ENCODE measurements at places on chromosomes 1 and 21. TPM values are rescaled to one million over a fixed set of nuclear protein-coding genes. Genes with fewer than 3 reads are reported as not detected.

GRCh38 chr1:99737016-99737415 is 29.4 kb downstream of the FRRS1 start:
- H3K4me1 ChIP-seq, result no peaks in the 10 kb centered on the region
- peak; percentile 17 for DNase-seq
- H3K27ac ChIP-seq, result no peak overlapping the region
- H3K36me3 ChIP-seq, result peaks cover 81% of the 10 kb centered on the region

DNA sequence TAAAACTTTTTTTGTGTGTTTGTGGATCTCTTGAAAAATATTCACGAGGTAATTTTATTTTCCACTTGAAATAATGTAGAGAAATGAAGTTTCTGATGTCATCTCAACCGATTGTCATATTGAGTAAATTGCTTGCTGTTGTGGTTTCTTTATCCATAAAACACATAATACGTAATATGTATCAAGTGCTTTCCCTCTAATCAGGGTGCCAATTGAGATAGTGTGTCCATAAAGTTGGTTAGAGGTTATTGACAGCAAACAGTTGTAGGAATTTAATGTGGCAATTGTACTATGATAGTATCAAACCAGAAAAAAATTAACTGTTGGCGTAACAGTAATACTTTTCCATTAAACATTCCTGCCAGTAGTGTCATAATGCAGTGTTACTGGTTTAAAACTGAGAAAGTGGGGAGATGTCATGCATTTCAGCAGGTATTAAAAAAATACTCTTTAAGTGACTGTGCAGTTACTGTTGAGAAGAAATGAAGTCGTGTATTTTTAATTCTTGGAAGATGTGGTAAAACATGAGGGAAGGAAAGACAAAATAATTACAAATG is 38.3 kb downstream of the USP25 start:
- H3K4me1 ChIP-seq, result no peaks in the 10 kb centered on the region
- H3K27me3 ChIP-seq, result no peaks in the 10 kb centered on the region
- peaks cover 59% of the 10 kb centered on the region for H3K36me3 ChIP-seq
- no peak overlapping the region for H3K27ac ChIP-seq

DNA sequence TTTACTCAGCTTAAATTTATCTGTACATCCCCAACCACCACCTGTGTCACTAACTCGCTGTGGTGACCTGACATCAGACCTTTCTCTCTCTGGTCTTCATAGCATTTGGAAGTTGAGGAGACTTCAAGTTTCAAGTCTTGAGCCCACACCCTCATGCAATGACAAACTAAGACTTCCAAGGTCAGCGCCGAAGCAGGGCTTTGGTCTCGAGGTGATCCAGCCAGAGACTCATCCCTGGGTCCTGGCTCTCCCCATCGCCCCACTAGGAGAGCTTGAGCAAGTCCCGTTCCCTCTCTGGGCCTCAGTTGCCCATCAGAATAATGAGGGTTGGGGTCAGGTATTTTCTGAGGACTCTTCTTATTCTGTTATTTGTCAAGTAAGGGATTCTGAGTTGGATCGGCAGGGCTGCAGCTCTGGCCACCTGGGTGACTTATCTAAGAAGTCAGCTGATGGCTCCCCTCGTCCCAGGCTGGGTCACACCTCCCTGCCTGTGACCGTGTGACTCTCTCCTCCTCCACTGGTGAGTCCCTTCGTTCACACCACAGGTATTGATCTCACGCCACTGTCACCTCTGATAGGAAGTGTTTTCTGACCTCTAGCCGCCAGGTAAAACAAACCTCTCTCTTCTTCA is 143.7 kb upstream of the RUNX3 start:
- H3K27me3 ChIP-seq, result peaks cover 29% of the 10 kb centered on the region
- no peak overlapping the region for H3K4me3 ChIP-seq
- no peaks in the 10 kb centered on the region for H3K36me3 ChIP-seq
- H3K27ac ChIP-seq, result no peak overlapping the region
- DNase-seq, result no peak

GRCh38 chr1:6914706-6915105 is 129.5 kb downstream of the CAMTA1 start:
- no peak overlapping the region for H3K27ac ChIP-seq
- H3K36me3 ChIP-seq, result no peaks in the 10 kb centered on the region
- DNase-seq, result no peak
- no peak overlapping the region for H3K4me3 ChIP-seq

DNA sequence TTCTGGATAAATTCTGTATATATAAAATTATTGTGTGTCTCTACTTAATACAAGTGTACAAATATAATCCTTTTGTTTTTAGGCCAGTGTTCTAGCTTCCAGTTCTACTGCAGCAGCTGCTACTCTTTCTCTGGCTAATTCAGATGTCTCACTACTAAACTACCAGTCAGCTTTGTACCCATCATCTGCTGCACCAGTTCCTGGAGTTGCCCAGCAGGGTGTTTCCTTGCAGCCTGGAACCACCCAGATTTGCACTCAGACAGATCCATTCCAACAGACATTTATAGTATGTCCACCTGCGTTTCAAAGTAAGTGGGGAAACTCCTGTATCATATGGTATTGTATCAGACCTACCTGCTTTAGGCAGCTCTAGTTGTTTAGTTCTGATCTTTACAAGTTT is 21.3 kb upstream of the OLFML3 start:
- no peaks in the 10 kb centered on the region for H3K4me1 ChIP-seq
- no peak for DNase-seq
- no peaks in the 10 kb centered on the region for H3K27me3 ChIP-seq
- H3K36me3 ChIP-seq, result peaks cover 89% of the 10 kb centered on the region
- no peak overlapping the region for H3K4me3 ChIP-seq

DNA sequence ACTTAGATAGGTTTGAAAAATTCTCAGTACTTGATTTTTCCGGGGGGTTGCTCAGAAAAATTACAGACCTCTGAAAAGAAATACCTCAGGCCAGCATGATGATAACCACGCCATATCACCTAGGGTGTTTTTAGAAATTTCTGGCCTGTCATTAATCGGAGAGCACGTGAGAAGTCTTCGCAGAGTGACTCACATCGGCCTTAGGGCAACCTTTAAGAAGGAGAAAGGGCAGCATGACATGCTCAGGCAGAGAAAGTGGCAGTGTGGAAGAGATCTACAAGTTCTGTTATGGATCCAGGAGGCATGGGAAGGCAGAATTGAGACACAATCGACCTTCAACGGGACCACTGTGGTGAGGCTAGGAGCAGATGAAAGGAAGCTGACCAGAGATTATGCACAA is 506.3 kb downstream of the LMO4 start:
- H3K4me3 ChIP-seq, result no peak overlapping the region
- no peak for DNase-seq
- no peaks in the 10 kb centered on the region for H3K36me3 ChIP-seq
- no peaks in the 10 kb centered on the region for H3K27me3 ChIP-seq
- H3K27ac ChIP-seq, result no peak overlapping the region
- no peaks in the 10 kb centered on the region for H3K4me1 ChIP-seq

DNA sequence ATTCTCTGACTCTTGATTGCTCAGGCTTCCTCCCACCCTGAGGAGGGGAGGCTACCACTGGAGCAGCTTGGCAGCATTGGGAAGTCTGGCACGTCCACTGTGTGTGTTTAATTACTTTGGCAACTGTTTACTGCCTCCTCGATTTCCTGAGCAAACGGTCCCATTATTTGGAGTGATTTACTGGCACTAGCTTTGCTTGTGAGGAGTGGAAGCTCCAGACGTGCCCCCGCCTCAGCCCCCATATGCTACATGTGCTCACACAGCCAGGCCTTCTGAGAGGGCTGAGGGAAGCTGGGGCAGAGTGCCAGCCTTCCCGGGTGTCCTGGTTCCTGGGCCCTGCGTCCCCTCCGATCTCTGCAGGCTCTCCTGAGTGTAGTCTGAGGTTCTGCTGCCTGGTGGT is 306.2 kb downstream of the PTPRU start:
- H3K4me1 ChIP-seq, result no peaks in the 10 kb centered on the region
- no peak for DNase-seq
- no peak overlapping the region for H3K4me3 ChIP-seq
- no peaks in the 10 kb centered on the region for H3K36me3 ChIP-seq
- no peak overlapping the region for H3K27ac ChIP-seq

DNA sequence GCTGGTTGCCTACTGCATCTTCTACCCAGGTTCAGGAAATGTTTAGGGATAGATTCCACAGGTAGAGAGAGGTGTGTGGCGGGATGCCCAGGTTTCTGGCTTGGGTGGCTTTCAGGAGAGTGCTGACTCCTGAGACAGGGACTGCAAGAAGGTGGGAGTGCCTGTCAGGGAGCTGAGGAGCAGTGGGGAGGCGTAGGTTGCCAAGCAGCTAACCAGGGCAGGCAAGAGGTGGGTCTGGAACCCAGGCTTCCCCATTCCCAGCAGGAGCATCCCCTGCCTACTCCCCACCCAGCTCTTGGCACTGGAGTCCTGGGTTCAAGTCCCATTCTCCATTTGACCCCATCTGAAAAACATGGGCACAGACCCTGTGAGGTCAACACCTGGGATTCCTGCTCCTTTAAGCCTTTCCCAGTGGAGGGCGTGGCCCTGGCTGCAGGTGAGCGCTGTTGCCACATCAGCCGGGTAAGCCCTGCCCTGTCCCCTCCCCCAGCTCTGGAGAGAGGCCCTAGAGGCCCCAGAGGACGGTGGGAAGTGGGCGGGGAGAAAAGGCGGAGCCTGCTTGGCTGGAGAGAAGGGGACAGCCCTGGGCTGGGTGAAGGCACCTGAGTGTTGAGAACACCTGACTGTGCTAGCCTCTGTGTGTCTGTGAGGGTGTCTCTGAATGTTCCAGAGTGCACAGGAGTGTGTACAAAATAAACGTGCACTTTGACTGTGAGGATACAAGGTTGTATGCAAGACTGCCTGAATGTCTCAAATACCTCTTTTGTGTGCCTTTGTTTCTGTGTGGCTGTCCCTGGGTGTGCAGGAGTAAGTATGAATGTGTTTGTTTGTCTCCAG is 14.0 kb upstream of the SYNC start:
- H3K27me3 ChIP-seq, result no peaks in the 10 kb centered on the region
- H3K27ac ChIP-seq, result peak overlapping the region; percentile 68
- H3K4me3 ChIP-seq, result no peak overlapping the region
- peak; percentile 96 for DNase-seq
- no peaks in the 10 kb centered on the region for H3K36me3 ChIP-seq

- H3K27me3 ChIP-seq, result no peaks in the 10 kb centered on the region
- DNase-seq, result no peak
- no peaks in the 10 kb centered on the region for H3K4me1 ChIP-seq
- H3K27ac ChIP-seq, result no peak overlapping the region
- H3K4me3 ChIP-seq, result no peak overlapping the region
Measured at GRCh38 chr1:89557956-89558355, 33.3 kb downstream of the LRRC8B start.

GRCh38 chr1:10626791-10627410 is 152.2 kb downstream of the PEX14 start:
- no peaks in the 10 kb centered on the region for H3K27me3 ChIP-seq
- DNase-seq, result no peak
- peaks cover 45% of the 10 kb centered on the region for H3K36me3 ChIP-seq
- no peak overlapping the region for H3K4me3 ChIP-seq
- H3K27ac ChIP-seq, result no peak overlapping the region

GRCh38 chr1:33078030-33078591 is 2.8 kb upstream of the AZIN2 start:
- peaks cover 14% of the 10 kb centered on the region for H3K4me1 ChIP-seq
- no peaks in the 10 kb centered on the region for H3K36me3 ChIP-seq
- no peak for DNase-seq
- peaks cover 13% of the 10 kb centered on the region for H3K27me3 ChIP-seq
- no peak overlapping the region for H3K27ac ChIP-seq

GRCh38 chr1:24927473-24927872 is 2.6 kb downstream of the RUNX3 start:
- H3K4me3 ChIP-seq, result no peak overlapping the region
- H3K36me3 ChIP-seq, result no peaks in the 10 kb centered on the region
- H3K27ac ChIP-seq, result no peak overlapping the region
- no peaks in the 10 kb centered on the region for H3K4me1 ChIP-seq
- H3K27me3 ChIP-seq, result peaks cover 91% of the 10 kb centered on the region

- H3K27ac ChIP-seq, result no peak overlapping the region
- H3K36me3 ChIP-seq, result no peaks in the 10 kb centered on the region
- H3K4me1 ChIP-seq, result no peaks in the 10 kb centered on the region
- H3K4me3 ChIP-seq, result no peak overlapping the region
- no peaks in the 10 kb centered on the region for H3K27me3 ChIP-seq
- peak; percentile 18 for DNase-seq
Measured at GRCh38 chr1:194813096-194813495, 1626.7 kb upstream of the B3GALT2 start.

GRCh38 chr1:167905182-167905581 is 8.8 kb downstream of the ADCY10 start:
- no peaks in the 10 kb centered on the region for H3K36me3 ChIP-seq
- DNase-seq, result no peak
- peaks cover 15% of the 10 kb centered on the region for H3K4me1 ChIP-seq
- no peaks in the 10 kb centered on the region for H3K27me3 ChIP-seq
- H3K27ac ChIP-seq, result peak overlapping the region; percentile 3

DNA sequence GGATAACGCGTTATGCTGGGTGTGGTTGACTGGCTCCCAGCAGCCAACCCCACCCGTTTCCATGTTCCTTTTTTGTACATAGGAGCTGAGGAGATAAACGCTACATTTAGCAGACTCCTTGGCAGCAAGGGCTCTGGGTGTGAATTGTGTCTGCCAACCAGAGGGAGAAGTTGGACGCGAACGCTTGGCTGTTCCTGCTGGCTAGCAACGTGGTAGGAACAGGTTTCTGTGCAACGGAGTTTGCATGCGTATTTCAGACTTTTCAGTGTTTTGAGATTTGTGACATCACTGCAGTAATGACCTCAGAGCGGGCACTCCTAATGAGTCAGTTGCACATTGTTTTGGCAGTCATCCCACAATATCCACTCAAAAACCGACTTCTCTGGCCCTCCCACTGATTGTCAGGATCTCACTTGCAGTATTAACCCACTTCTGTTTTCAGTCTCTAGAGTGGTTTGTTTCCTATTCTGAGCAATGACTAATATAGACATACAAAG is 98.7 kb upstream of the RGS1 start:
- no peaks in the 10 kb centered on the region for H3K36me3 ChIP-seq
- H3K4me3 ChIP-seq, result no peak overlapping the region
- no peaks in the 10 kb centered on the region for H3K27me3 ChIP-seq

GRCh38 chr1:35864813-35865212 is 18.2 kb upstream of the AGO1 start:
- H3K36me3 ChIP-seq, result no peaks in the 10 kb centered on the region
- DNase-seq, result no peak
- H3K27me3 ChIP-seq, result no peaks in the 10 kb centered on the region
- no peak overlapping the region for H3K4me3 ChIP-seq
- H3K4me1 ChIP-seq, result peaks cover 6% of the 10 kb centered on the region

DNA sequence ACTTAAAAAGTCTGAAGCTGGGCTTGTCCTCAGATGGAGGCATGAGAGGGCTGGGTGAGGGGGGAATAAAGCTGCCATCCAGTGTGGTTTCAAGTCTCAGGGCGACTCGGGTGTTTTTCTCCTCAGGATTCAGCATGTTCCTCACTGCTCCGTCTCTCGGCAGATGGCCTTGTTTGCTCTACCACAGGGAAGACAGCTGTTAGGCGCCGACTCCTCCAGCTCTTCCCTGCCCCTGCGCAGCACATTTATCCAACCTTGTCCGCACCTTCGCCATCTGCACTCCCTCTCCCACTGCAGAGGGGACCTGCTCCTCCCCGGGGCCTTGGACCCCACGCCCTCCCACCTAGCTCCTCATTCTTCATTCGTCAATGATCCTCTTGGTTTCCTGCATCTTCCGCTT is 16.6 kb upstream of the S100A11 start:
- no peaks in the 10 kb centered on the region for H3K36me3 ChIP-seq
- no peak overlapping the region for H3K27ac ChIP-seq
- 0 out of 3 replicates have a peak, but pooled peaks cover 2% of the 10 kb centered on the region for H3K27me3 ChIP-seq

CD53 gene
- total RNA-seq, result 79.5 TPM

GBP6 gene
- total RNA-seq, result not detected

GJC2 gene
- total RNA-seq, result 0.62 TPM

CD247 gene
- total RNA-seq, result 0.22 TPM

ZSCAN20 gene
- total RNA-seq, result 2.5 TPM

SELL gene
- total RNA-seq, result 0.51 TPM

S100A2 gene
- total RNA-seq, result 1.3 TPM

CD48 gene
- total RNA-seq, result 0.42 TPM

TDRD10 gene
- not detected for total RNA-seq

All from K562 (cell line).